ENCODE measurements at places on chromosomes 4 and X. TPM values are rescaled to one million over a fixed set of nuclear protein-coding genes. Genes with fewer than 3 reads are reported as not detected.

Gene RENBP
- not detected for total RNA-seq

Gene GATA1
- total RNA-seq = not detected

Gene CFP
- 1.4 TPM for total RNA-seq

GRCh38 chrX:136496186-136496763 lies 1.1 kb upstream of the HTATSF1 start:
- H3K4me3 ChIP-seq = peak overlapping the region; percentile 96
- no peak for DNase-seq
- no peaks in the 10 kb centered on the region for H3K27me3 ChIP-seq
- peaks cover 13% of the 10 kb centered on the region for H3K4me1 ChIP-seq
- H3K36me3 ChIP-seq = peaks cover 8% of the 10 kb centered on the region

DNA sequence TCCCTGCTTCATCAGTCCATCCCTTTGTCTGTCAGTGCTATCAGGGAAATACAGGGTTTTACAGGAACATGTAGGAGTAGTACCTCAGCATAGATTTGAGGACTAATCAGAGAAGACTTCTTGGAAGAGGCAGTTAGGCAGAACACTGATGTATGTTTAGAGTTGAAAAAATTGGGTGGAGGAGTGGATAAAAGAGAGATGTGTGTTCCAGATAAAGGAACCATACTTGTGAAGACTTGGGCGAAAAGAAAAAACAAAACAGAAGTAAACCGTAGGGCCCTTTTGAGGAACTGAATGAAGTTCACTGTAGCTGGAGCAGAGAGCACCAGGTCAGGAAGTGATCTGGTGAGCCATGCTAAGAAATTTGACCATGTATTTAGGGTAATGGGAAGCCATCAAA lies 32.3 kb downstream of the AFF1 start:
- no peaks in the 10 kb centered on the region for H3K27me3 ChIP-seq
- H3K36me3 ChIP-seq = no peaks in the 10 kb centered on the region
- peaks cover 1% of the 10 kb centered on the region for H3K4me1 ChIP-seq
- H3K27ac ChIP-seq = no peak overlapping the region
- no peak overlapping the region for H3K4me3 ChIP-seq

DNA sequence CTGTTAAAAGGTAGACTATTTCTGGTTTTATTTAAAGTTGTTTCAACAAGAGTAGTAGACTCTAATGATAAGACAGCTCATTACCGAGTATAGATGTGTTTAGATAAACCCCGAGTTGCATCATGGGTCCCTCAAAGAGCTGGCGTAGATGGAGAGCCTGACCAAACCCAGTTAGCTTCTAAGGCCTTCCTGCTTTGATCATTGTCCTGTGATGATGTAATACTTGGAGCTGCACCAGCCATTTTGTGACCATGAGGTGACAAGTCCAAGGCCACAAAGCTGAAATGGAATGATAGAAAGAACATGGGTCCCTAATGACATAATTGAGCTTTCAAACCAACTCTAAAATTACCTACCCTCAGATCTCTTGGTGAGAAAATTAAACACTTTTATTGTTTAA lies 66.6 kb upstream of the TAB3 start:
- no peak overlapping the region for H3K4me3 ChIP-seq
- no peak overlapping the region for H3K27ac ChIP-seq
- H3K36me3 ChIP-seq = no peaks in the 10 kb centered on the region
- no peaks in the 10 kb centered on the region for H3K27me3 ChIP-seq

DNA sequence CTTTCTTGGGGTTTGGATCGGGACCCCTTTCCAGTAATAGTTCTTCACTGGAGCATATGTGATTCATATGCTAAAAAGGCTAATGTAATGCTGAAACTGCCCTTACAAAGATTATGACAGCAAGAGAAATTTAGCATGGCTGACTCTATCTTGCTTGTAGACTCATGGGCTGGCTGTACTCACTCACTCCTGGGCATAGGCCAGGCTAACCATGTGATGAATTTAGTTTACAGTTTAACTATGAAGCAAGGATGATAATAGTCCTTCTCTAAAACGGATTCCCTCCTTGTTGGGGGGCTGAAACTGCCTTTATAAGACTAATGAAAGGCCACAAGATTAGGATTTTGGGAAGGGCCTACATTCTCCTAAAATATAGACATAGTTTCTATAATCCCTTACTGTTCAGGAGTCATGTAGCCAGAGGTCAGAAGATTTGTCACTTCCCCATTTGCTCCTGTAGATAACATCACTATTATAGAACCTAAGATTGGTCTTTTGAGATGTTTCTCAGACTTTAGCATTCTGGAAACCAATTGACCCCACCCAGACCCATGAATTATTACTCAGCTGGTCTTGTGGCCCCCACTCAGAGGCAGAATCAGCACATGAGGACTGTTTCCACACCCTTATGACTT lies 20.8 kb upstream of the CEP135 start:
- no peaks in the 10 kb centered on the region for H3K4me1 ChIP-seq
- H3K27me3 ChIP-seq = no peaks in the 10 kb centered on the region
- DNase-seq = peak; percentile 49
- H3K27ac ChIP-seq = no peak overlapping the region

Gene OTUD6A
- not detected for total RNA-seq

- no peaks in the 10 kb centered on the region for H3K4me1 ChIP-seq
- no peak for DNase-seq
- H3K36me3 ChIP-seq = no peaks in the 10 kb centered on the region
- no peaks in the 10 kb centered on the region for H3K27me3 ChIP-seq
- no peak overlapping the region for H3K4me3 ChIP-seq
- no peak overlapping the region for H3K27ac ChIP-seq
These were observed 403.9 kb upstream of the SMIM31 start for GRCh38 chr4:164350061-164350460.

Gene TMEM154
- total RNA-seq = 17.2 TPM

DNA sequence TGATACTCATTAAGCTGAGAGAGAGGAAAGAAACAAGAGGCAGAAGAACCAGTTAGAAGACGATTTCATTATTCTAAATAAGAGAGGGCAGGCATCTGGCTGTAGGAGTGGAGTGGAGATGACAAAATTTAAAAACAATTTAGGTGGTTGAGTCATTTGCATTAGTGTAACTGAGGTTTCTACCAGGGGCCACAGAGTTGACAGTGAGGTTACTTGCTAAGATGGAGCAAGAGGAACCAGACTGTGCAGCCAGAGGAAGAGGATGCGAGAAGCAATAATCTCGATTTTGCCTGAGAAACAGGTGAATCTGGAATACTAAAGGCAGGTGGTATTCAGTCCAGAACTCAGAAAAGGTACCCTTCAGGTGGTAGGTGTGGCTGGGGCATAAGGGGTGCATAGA lies 491.9 kb downstream of the MID1IP1 start:
- no peaks in the 10 kb centered on the region for H3K36me3 ChIP-seq
- H3K4me1 ChIP-seq = no peaks in the 10 kb centered on the region
- no peaks in the 10 kb centered on the region for H3K27me3 ChIP-seq
- no peak for DNase-seq
- no peak overlapping the region for H3K27ac ChIP-seq
- no peak overlapping the region for H3K4me3 ChIP-seq

GRCh38 chr4:68984947-68985346 lies 33.3 kb upstream of the UGT2A3 start:
- no peak overlapping the region for H3K27ac ChIP-seq
- H3K36me3 ChIP-seq = no peaks in the 10 kb centered on the region
- no peak overlapping the region for H3K4me3 ChIP-seq
